BJ (cell line): ENCODE measurements at places on chromosomes 1 and 21. TPM values are rescaled to one million over a fixed set of nuclear protein-coding genes. Genes with fewer than 3 reads are reported as not detected.

- no peak for DNase-seq
Observed at GRCh38 chr1:3375245-3375644, 79.2 kb upstream of the ARHGEF16 start.

DNA sequence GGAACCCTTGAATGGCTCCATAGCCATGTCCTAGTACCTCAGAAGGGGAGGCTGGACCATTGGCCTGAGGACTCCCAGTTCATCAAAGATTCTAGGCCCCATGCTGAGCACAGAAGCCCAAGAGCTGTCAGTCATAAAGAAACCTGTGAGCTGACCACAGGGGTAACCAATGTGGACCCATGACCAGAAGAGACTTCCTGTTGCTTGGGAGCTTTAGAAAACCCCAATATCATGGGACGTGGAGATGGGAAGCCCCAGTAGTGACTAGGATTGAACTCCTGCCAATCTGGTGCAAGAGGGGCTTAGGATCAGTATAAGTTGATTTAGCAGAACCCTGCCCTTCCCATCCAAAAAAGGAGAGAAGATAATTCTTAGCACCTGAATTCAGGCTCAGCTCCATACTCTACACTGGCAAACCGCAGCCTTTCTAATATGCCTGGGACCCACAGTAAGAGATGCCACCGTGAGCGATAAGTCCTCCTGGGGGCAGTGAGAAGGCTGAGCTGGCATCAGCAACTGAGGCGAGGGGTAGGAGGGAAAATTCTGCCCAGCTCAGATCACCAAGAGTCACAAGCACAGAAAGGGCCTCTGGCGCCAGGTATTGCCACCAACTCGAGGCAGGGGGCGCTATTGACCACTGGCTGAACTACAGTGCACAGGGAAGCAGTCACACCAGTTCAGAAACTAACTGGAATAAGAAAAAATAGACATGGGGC is 108.9 kb downstream of the CAPN8 start:
- no peak for DNase-seq

DNA sequence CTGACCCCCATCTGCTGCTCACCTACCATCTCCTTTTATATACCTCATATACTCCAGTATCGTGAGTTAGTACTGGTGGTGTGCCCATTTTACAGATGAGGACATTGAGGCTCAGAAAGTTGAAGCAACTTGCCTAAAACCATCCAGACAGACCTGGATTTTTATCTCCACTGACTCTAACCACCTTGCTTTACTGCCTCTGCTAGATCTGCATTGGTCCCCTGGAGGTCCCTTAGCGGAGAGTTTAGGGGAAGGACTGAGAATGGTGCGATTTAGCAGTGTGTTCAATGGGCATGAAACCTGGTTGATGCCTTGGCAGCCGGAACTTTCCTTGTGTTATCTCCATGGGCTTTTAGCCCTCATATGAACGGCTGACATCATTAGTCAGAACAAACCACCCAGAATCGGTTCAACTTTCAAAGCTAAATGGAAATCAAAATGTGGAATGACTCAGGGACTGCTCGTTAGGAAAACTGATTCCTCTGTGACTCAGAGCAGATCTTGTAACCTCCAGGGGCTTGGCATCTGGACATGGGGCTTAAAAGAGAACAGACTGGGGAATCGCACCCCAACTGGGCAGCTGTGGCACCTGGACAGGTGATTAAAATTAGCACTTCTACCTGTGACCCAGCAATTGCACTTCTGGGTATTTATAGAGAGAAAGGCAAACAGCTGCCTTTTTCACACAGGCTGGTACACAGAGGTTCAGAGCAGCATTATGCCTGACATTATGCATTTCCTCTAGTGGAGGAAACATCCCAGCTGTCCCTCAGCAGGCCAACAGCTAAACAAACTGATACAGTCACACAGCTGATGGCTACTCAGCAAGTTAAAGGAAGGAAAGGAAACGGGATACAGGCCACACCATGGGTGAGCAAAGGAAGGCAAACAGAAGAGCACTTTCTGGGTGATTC is 25.3 kb downstream of the TMEM51 start:
- DNase-seq: peak; percentile 65

DNA sequence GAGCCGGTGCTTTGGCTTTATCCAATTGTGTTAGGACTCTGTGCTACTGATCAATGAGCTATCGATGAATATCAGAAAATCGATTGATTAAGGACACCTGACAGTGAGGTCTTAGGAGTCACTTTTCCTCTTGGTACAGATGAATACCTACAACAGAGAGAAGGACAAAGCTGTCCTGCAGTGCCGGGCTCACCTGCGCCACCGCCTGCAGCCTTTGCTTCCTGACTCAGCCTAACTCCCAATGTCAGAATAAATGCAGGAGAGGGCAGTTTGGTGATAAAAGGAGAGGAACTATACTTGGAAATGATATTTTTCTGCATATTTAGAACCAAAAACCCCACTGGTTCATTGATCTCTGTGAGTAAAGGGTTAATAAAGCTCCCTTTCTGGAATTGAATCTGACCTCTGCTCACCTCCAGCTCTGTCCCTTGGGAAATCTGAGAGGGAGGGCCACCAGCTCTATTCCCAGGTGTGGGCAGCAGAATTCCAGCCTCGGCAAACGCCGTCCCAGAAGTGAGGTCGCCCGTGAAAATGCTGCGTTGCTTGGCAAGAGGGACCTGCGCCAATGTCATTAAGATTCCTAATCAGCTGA is 39.3 kb downstream of the POFUT2 start:
- DNase-seq: no peak

DNA sequence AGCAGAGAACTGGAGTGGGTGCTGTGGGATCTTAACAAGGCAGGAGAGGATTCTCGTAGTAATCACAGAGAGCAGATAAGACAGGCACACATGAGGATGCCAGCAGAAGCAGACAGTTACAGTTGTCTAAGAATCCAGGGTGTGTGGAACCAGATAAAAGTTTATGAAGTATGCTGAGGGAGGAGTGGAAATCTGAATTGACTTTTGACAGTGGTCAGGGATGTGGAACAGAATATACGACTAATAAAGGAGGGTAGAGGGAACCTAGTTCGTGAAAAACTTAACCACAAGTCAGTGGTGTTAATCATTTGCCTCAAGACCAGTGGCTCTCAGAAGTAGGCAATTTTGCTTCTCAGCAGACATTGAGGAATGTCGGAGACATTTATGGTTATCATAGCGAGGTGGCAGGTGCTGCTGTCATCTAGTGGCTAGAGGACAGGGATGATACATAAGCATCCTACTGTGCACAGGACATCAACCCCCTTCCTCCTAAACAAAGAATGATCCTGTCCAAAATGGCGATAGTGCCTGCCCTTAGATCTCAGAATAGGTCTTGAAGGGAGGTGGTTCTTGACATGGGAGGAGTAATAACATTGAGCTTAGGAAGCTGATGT is 3.0 kb downstream of the LRRC8D start:
- DNase-seq: no peak

DNA sequence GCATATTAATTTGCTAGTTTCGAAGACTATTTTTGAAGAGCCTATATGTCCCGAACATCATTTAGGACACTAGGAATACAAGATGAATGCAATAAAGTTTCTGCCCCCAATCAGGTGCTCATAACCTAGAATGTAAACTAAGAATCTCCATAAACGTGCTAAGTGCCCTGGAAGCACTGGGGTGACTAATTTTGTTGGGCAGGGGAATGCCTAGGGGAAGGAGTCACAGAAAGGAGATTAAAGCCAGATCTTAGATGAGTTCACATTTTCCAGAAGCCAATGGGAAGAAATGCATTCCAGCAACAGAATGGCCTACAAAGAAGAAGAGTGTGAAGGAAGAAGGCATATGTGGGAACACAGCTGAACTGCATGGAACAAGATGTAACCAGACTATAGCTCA is 19.5 kb downstream of the SCYL3 start:
- DNase-seq: peak; percentile 80

DNA sequence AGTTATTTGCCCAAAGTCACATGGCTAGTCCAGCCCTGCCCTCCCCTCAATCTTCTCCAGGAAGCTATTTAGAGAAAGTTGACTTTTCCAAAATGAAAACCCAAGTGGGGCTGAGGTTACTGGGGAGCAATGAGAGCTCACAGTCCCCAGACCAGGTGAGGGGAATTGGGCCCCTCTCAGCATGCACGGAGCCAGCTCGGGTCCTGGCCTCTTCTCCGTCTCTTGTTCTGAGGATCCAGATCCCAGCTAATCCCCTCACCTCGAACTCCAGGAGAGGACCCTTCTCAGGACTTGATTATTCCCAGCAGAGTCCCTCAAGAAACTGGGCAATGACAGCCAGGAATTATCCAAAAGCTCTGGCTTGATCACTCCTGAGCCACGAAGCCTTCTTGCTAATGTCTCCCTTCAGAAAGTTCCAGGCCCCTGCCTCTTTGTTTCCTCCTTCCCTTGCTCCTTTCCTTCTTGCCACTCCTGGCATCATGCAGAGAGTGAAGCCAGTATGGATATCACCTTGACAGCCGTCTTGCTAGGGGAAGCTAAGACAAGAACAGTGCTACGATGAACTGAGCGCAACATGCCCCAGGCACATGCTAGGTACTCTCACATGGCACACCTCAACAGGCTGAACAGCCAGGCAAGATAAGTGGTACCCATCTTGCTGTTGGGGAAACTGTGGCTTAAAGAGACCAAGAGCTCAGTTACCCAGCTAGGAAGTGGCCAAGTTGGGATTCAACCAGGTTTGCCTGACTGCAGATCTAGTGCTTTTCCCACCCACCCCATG is 51.9 kb downstream of the KLHDC7A start:
- no peak for DNase-seq

DNA sequence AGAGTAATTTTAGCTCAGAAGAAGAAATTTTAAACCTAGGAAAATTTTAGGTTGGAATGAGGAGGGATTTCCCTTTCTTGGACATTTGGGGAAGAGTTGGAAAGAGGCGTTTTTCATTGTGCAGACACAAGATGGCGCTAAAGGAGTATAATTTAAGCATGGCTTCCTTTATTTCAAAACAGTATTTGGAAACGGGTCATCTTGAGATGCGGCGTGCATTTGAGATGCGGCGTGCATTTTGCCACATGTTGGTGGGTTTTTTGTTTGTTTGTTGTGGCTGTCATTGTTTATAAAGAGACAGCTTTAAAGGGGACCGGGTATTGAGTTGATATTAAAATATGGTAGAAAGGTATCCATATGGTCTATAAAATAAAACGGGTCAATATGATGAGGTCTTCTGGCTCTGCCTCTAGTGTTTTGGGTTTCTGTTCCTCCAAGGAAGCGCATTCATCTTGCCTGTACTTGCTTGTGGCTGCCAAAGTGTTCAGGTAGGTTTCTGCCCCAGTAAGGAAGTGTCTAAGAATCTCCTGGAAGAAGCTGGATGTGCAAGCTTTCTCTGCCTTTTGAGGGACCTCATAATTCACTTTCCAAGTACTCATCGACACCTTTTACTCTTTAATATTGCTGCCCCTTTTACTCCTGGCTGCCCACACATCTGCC is 210.3 kb downstream of the SLC35F3 start:
- no peak for DNase-seq

DNA sequence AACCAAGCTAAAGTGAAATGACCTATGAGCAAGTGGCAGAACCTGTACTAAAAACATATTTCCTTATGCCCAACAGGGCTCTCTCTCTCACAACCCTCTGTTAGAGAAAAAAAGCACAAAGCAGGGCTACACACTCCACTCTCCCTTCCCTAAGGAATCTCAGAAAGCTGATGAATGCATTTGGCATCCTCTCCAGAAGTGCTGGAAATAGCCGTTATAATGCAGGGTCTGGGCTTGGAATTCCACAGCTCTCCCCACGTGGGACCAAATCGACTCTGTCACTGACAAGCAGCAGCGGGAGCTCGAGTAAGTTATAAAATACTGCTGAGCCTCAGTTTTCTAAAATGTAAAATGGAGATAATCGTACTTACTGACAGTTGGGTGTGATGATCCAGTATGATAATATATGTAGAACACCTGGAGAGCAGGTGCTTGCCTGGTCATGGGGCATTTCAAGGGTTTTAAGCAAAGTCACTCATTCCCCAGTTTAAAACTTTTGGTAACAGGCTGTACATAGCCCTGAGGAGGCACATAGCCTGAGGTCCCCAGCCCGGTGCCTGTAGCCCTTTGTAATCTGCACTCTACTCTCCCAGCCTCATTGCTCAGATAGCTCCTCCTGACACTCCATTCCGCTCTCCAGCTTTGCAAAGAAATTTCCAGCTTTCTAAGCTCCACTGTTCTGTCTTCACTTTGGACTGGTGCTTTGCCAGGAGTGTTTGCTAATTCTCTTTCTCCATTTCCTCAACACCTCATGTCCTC is 175.6 kb upstream of the DAB1 start:
- peak; percentile 34 for DNase-seq

GRCh38 chr1:233025157-233025556 is 74.7 kb downstream of the NTPCR start:
- DNase-seq: no peak

- DNase-seq: no peak
Observed at GRCh38 chr1:8754993-8755392, 62.4 kb downstream of the RERE start.

DNA sequence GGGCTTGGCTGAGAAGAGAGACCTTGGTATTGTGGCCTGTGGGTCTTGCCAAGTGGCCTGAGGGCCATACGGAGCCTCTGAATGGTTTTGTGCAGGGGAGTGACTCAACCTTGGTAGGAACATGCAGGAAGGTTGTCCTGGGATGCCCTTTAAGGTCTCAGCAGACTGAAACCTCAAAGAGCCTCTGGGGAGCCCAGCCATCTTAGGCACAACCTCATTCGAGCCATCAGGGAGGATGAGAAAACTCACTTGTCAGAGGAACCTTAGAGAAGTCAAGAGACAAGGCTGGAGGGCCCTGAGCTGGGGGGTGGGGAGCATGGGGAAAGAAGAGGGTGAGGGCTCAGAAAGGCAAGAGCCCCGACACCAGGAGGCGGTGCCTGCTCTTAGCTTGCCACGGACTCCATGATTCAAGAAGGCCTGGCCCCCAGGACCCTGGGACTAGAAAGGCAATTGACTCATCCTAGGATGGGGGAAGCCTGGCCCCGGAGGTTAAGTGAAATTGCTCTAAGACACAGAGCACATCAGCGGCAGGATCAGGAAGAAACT is 13.0 kb downstream of the IFI6 start:
- DNase-seq: peak; percentile 63

- DNase-seq: no peak
Observed at GRCh38 chr1:61109158-61109557, 26.8 kb downstream of the NFIA start.

GRCh38 chr1:186231861-186232436 is 143.1 kb downstream of the TPR start:
- DNase-seq: no peak

DNA sequence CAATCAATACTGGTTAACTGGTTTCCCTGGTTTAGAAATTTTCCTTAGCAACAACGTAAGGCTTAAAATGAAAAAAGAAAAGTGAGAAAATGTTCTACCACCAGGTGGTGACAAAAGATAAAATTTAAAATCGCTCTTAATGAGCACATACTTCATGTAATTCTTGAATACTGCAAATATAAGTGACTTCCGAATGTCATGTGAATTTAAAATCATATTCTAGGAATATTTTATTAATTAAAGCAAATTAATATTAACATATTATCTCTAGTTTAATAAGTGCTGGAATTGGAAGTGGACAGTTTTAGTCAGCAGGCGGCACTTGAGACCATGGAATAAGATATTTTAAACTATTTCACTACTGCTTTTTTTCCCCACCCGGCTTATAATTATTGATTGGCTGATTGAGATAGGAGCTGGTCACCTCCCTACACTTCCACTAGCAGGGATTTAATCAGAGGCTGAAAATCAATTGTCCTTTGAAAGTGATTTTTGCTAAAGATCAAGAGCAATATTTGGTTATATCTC is 5.0 kb upstream of the ADAMTS1 start:
- no peak for DNase-seq

- no peak for DNase-seq
Observed at GRCh38 chr1:156214024-156214748, 1.4 kb downstream of the PMF1 start.

PTGFR gene
- polyA plus RNA-seq: 4.1 and 7.8 TPM in 2 replicates

PLCH2 gene
- 0.06 TPM in 2 replicates for polyA plus RNA-seq

CLDN19 gene
- not detected in 2 replicates for polyA plus RNA-seq

SH2D1B gene
- 0.05 TPM in 1 of 2 replicates, not detected in the other for polyA plus RNA-seq

NGF gene
- polyA plus RNA-seq: 42.4 and 49.6 TPM in 2 replicates

DMBX1 gene
- polyA plus RNA-seq: not detected in 2 replicates
